ENCODE measurements at places on chromosomes 16 and 17. TPM values are rescaled to one million over a fixed set of nuclear protein-coding genes. Genes with fewer than 3 reads are reported as not detected.

Gene SLC25A19
- 17.0 TPM for total RNA-seq

Gene PRR35
- 0.12 TPM for total RNA-seq

Gene TPSG1
- total RNA-seq, result 0.43 TPM

Gene PRAC2
- total RNA-seq, result not detected

DNA sequence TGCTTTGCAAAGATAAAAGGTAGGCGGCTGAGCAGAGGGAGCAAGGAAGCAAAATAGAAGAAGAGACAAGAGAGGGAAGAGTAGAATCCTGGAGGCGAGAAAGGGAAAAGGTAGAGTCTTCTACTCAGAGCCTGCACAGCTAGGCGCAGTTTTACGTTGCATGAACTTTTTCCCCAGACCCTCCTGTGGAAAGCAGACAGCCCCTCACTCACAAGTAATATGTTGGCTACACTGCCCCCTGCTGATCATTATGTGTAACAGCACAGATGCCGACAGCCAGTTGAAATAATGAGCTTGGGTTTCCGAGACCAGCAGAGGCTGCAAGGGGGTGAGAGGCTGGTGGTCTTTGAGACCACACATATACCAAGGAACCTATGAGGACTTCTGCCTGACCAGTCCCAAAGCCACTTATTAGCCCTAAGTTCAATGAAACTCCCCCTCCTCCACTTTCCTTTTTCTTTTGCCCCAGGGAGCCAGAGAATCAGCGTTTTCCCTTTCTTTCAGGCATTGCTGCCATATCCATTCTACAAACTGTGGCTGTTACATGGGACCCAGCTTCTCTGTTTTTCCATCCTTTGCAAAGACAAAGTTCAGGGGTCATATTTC is 22.5 kb upstream of the CMTR2 start:
- DNase-seq, result no peak
- H3K4me3 ChIP-seq, result no peak overlapping the region
- peaks cover 36% of the 10 kb centered on the region for H3K27me3 ChIP-seq
- no peaks in the 10 kb centered on the region for H3K36me3 ChIP-seq
- H3K27ac ChIP-seq, result no peak overlapping the region

- H3K36me3 ChIP-seq, result peaks cover 32% of the 10 kb centered on the region
- H3K27me3 ChIP-seq, result no peaks in the 10 kb centered on the region
- DNase-seq, result no peak
- peaks cover 27% of the 10 kb centered on the region for H3K4me1 ChIP-seq
- H3K4me3 ChIP-seq, result no peak overlapping the region
- H3K27ac ChIP-seq, result no peak overlapping the region
Measured at GRCh38 chr16:14077918-14078317, 6.8 kb downstream of the MRTFB start.

- peak overlapping the region; percentile 46 for H3K27ac ChIP-seq
- H3K4me1 ChIP-seq, result peaks cover 53% of the 10 kb centered on the region
- peaks cover 15% of the 10 kb centered on the region for H3K36me3 ChIP-seq
- DNase-seq, result no peak
Measured at GRCh38 chr16:84603140-84603816, 14.6 kb downstream of the COTL1 start.
